ENCODE measurements at places on chromosomes 2 and 18.
A peak's percentile ranks its signal among the peaks of the same experiment; 100 is the strongest.

GRCh38 chr18:72086421-72086820 lies 457.7 kb downstream of the CBLN2 start:
- DNase-seq: no peak

- DNase-seq: no peak
These were observed 109.2 kb downstream of the FSHR start for GRCh38 chr2:49045083-49045482.

DNA sequence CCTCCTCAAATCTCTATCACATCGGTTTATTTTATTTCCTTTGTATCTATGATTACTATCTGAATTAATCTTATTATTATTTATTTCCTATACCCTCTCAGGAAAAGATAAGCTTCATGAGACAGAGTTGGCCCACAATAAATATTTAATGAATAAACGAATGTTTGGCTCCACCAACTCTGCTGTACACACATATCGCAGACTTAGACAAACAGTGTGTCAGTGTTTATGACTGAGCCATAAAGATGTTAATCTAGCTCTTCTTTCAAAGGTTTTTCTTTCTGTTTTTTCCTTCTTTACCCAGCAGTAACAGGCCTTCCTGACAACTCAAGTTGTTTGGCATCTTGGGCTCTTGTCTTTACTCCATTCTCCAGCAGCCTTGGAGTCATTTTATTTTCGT lies 329.5 kb downstream of the CDH2 start:
- DNase-seq: no peak

DNA sequence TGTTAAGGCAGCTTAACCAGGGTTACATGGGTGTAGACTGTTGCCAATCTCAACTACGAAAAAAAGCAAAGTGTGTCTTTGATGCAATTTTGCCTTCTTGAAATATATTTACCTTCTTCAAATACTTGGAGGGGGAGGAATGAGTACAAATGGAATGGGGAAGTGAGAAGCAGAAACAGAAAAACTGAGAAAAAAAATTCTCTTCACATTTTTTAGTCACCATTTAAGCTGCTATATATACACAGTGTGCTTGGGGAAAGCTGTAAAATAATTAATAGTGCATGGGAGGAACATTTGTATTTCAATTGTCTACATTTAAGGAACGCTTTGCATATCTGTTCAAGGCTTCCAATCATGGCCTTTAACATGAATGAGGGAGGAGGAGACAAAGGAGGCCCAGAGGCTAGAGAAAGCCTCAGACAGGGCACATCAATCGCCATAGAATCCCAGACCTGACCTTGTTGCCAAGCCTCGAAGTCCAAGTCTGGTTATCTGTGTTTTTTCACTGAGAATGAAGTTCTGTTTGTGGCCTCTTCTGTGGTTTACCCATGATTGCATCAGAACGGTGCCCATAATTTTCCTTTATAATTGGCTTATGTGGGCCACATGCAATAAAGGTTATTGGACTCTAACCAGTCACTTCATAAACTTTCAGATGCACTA lies 158.6 kb downstream of the PIK3C3 start:
- no peak for DNase-seq

- no peak for DNase-seq
These were observed 3.6 kb downstream of the CNOT11 start for GRCh38 chr2:101256316-101256715.

- no peak for DNase-seq
These were observed 522.3 kb upstream of the MYT1L start for GRCh38 chr2:2853346-2853745.

DNA sequence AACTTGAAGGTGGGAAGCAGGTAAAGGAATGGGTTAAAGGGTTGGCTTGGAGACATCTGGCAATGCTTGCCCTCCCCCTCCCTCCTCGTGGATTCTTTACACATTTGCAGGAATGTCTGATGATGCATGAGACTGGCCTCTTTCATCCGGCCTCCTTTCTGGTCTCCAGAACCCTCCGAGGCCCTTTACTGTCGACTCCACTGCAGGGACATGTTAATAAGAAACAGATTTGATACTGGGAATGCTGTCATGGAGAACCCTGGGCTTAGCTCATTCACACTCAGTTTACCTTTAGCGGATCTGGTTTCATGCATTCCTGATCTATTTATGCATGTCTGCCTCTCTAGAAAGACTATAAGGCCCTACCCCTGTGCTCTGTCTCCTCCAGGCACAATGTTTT lies 238.7 kb downstream of the TGIF1 start:
- no peak for DNase-seq

GRCh38 chr2:86634352-86634751 lies 10.7 kb upstream of the RNF103 start:
- DNase-seq: no peak

DNA sequence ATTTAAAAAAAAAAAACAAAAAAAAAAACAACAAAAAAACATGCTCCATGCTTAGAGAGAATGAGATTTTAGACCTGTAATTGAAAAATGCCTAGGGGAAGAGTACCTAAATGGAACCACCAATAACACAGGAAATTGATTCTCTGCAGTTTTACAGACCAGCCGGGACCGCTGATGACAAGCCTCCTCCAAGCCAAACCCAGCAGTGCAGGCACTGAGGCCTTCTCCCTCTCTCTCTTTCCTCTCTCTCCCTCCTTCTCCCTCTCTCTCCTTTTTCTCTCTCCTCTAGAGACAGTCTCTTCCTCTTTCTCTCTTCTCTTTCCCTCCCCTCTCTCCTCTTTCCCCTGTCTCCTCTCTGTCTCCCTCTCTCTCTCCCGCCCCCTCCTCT lies 228.8 kb upstream of the COPS8 start:
- DNase-seq: no peak

DNA sequence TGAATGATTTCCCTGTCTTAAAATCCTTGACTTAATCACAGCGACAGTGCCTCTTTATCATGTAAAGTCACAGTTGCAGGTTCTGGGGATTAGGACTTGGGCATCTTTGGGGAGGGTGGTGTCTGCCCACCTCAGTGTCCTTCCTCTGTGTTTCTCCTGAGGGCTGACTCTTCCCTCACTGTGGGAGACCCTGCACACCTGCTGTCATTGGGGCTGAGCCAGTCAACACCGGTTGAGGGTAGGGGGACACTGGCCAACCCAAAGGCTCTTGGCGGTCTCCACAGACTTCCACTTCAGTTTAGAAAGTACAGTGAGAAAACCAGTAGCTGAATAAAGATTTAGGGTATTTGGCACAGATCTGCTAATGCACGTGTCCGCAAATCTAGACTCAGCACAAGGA lies 36.9 kb downstream of the AGAP1 start:
- DNase-seq: no peak

- DNase-seq: peak; percentile 67
These were observed 463 bp upstream of the ALPP start for GRCh38 chr2:232377841-232378734.

GRCh38 chr2:21972586-21972985 lies 848.8 kb downstream of the TDRD15 start:
- no peak for DNase-seq

DNA sequence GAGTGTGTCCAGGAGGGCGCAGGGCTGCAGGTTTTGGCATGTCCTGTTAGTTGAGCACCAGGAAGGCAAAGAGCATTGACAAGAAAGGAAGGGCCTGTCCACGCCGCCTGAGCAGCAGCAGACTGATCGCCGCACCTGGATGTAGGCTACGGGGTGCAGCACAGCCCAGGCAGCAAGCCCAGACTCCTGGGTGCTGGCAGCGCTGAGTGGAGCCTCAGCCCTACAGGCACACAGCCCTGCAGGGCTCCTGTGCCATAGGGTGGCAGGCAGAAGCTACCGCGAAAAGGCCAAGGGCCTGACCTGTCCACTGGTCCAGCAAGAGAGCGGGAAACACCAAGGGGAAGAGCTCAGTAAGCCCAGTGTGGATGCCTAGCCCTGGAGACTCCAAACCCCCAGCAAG lies 198.0 kb downstream of the HDAC4 start:
- DNase-seq: peak; percentile 55

DNA sequence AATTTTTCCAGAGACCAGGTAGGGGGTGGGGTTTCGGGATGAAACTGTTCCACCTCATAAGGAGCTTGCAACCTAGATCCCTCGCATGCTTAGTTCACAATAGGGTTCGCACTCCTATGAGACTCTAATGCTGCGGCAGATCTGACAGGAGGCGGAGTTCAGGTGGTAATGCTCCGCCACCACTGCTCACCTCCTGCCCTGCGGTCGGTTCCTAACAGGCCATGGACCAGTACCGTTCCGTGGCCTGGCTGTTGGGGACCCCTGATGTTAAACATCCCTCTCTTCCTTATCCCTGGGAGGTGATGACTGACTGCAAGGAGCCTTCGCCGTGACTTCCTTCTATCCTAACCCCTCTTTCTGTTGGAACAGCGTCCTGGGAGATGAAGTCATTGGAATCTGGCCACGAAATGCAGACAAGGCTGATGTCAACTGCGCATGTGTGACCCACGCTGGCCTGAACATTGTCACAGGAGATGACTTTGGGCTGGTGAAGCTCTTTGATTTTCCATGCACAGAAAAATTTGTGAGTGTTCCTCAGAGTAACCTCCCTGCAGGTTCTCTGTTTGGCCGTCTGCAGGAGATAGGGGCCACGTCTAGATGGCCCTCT lies 82.4 kb downstream of the RTN4 start:
- DNase-seq: no peak

DNA sequence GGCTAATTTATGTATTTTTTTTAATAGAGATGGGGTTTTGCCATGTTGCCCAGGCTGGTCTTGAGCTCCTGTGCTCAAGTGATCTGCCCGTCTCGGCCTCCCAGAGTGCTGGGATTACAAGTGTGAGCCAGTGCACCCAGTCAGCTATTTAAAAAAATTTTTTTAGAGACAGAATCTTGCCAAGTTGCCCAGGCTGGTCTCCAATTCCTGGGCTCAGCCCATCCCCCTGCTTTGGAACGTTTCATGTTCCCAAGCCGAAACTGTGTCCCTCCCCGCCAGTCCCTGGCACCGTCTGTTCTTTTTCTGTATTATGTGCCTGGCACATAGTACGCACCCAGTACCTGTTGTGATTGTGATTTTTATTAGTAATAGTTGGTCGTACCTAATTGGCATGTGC lies 63.1 kb upstream of the MGAT5 start:
- no peak for DNase-seq

DNA sequence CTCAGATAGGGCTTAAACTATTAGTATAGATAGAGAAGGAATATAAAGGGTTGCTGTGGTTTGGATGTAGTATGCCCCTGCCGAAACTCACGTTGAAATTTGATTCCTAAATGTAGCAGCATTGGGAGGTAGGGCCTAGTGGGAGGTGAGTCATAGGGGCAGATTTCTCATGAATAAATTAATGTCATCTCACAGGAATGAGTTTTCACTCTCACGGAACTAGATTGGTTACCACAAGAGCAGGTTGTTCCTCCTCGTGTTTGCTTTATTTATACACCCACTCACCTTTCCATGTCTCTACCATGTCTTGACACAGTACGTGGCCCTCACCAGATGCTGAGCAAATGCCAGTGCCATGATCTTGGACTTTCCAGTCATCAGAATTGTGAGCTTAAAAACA lies 218.2 kb downstream of the RBM43 start:
- DNase-seq: no peak

DNA sequence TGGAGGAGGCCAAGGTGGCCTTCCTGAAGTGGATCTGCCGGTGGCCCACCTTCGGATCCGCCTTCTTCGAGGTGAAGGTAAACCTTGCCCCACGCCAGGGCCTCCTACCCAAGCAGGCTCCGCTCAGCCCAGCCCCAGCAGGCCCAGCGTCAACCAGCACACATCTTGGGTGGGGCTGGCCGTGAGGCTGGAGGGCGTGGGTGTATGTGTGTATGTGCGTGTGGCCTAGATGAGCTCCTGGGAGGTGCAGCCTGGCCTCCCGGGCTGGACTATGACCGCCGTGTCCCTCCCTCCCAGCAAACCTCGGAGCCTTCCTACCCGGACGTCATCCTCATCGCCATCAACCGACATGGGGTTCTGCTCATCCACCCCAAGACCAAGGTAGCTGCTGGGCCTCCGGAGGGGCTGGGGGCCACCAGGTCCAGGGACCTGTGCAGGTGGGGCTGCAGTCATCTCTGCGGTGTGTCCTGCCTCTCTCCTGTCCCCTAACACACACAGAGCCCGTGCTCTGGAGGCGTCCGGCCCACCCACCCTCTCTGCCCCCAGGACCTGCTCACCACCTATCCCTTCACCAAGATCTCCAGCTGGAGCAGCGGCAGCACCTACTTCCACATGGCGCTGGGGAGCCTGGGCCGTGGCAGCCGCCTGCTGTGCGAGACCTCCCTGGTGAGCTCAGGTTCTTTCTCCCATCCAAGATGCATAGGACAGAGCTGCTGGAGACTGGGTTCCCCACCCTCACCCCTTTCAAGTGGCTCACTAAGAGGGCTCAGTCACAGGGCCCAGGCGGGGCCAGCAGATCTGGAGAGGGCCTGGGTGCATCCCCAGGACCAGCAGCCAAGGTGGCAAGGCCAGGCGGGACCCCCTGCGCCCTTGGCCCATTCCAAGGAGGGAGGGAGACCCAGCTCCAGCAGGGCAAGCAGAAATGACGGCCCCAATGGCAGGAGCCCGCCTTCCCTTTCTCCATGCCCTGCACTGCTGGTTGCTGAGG lies 9.4 kb upstream of the GPR17 start:
- DNase-seq: no peak

- DNase-seq: no peak
These were observed 62.4 kb downstream of the LYPD1 start for GRCh38 chr2:132607426-132608090.

GRCh38 chr18:21109936-21110712 lies 1.5 kb downstream of the ROCK1 start:
- no peak for DNase-seq

GRCh38 chr2:3449936-3450335 lies 69.4 kb downstream of the ADI1 start:
- no peak for DNase-seq

DNA sequence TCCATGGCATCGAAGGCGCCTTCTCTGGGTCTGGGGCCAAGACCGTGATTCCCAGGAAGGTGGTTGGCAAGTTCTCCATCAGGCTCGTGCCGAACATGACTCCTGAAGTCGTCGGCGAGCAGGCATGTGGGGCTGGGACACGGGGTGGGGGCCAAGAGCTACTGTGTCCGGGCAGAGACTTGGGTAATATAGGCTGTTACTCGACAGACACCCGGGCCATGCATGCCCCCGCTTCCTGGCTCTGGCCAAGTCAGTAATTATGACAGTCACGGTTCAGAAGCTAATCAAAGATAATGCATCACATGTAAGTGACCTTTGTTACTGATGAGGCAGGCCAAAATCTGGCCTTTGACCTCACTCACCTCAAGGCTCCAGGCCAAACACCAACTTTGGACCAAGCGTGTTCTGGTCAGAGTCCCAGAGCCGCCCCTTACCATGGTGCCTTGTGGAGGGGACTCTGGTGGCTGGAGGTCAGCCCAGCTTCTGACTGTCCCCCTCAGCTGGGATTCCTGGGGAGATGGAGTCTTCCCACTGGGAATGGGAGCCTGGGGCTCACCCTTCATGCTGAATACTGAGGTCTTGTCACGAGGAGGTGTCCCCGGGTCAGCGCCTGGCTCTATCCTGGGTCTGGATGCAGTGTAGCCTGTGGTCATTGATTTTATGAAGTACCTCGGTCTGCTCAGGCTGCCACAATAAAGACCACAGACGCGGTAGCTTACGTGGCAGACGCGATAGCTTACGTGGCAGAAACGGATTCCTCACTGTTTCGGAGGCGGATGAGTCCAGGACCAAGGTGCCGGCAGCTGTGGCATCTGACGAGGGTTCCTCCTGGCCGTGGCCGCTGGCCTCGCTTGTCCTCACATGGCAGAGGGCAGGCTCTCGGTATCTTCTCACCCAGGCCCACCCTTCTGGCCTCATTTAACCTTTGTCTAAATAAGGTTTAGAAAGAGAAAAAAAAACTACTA lies 17.7 kb upstream of the CNDP1 start:
- DNase-seq: peak; percentile 74

All from cardiac septum (tissue), 1 donor.